H1 (cell line): ENCODE measurements at places on chromosomes 7 and 10. TPM values are rescaled to one million over a fixed set of nuclear protein-coding genes. Genes with fewer than 3 reads are reported as not detected.

- DNase-seq: no peak
These were observed 109.5 kb upstream of the PITRM1 start for GRCh38 chr10:3281941-3282673.

DNA sequence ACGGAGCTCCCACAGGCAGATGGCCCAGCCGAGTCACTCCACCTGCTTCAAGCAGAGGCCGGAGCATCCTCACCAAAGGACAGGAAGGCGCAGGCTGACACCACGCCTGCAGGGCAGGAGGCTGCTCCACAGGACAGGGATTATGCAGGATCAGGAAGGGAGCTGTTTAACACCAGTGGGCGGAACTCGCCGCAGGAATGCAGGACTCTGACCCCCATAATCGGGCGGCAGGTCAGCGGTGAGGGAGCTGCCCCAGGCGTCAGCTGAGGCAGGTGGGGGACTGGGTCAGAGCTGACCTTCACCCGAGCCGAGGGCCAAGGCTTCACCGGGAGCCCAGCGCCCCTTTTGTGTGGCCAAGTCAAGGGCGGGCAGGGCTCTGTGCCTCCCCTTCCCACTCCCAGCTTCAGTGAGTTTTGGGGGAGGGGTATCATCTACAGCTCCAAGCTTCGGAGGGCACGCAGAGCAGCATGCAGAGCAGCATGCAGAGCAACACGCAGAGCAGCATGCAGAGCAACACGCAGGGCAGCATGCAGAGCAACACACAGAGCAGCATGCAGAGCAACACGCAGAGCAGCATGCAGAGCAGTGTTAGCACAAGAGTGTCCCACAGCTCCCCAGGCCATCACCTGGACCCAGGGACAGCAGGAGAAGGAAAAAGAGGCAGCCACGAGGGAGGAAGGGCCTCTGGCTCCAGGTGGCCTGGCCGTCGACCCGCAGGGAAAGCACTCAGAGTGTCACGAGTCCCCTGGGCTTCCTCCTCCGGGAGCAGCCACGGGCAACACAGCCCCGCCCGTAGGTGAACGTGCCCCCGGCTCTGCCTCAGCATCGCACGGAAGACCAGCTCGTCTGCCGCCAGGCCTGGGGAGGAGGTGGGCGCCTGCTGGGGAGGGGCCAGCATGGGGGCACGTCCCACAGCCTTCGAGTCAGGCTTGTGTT, 151.7 kb upstream of the PPP2R2D start:
- DNase-seq: no peak

DNA sequence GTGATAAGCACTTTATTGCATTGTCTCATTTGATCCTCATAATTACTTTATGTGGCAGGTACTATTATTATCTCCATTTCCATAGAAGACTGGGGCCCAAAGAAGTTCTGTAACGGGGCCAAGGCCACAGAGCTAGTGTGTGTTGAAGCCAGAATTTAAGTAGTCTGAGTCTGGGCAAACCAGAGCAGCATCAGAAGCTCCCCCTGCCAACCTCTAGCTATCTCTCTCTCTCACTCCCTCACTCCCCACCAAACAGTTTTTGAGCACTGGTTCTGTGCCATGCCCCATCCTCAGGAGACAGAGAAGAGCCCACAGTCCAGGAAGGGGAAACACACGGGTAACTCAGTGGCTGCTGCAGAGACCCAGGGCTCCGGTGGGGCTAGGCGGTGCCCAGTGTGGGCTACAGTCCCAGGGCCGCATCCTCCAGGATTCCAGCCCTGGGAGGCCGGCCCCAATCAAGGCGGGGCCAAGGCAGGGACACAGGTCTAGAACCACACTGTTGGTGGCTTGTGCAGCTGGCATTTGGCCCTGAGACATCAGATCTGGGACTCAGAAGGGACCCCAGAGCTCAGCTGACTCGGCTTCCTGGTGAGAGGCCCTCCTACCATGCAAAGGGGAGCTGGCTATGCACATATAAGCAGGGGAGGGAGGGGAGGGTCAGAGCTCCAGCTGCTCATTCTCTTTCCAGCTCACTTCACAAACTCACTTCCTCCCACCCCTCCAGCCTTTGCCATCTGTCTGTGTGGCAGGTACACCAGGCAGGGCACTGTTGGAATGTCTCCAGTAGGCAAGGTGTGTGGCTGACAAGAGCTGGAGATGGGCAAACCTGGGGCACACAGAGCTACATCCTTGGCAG, 34.4 kb downstream of the COL13A1 start:
- DNase-seq: no peak

DNA sequence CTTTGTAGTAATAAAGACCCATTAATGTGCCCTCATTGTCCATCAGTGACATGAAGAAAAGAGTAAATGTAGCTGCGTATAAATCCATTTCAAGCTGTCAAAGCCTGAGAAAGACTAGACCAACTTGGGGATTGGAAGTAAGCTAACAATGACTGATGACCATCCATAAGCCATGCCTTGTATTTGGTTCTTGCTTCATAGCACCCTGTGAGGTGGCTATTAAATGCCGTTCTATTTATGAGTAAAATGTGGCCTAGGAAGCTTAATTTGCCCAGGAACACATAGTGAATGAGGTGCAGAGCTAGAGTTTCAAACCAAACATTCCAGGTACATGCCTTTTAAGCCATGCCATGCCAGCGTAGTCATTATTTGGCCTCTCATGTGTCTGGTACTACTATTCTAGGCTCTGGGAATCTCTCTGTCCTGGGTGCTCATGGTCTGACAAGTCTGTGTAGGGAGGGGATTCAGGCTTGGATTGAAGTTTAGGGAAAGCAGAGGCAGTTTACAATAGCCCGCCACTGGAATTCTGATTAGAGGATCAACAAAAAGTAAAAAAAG, 92.1 kb downstream of the ZNF277 start:
- no peak for DNase-seq

DNA sequence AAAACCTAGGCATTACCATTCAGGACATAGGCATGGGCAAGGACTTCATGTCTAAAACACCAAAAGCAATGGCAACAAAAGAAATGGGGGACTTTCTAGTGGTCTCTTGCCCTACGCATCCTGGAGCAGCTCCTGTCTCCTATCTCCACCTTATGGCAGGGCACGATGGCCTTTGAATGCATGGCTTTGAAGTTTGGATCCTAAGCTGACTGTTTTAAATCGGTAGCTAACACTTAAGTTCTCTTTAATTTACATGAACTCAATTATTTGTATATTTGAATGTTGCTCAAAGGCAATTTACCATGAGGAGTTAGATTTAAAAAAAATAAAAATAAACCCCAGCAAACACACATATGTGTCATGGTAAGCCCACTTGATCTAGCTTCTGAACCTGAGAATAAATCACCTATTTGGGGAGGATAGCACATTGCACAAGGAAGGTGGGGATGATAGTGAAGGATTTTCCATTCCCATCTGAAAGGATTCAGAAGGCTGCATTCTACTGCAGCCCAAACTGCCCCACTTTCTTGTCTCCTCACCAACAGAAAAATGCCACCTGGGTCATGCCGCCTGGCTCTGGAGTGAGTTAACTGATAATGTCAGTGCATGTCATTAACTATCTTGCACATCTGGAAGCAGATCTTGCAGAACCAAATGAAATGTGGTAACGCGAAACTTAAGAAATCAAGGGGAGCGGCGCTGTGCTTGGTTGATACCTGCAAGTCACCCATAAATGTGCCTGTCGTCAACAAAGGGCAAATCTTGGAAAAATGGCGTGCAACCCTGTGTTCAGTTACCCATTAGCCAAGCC, 12.4 kb downstream of the KLF6 start:
- no peak for DNase-seq

DNA sequence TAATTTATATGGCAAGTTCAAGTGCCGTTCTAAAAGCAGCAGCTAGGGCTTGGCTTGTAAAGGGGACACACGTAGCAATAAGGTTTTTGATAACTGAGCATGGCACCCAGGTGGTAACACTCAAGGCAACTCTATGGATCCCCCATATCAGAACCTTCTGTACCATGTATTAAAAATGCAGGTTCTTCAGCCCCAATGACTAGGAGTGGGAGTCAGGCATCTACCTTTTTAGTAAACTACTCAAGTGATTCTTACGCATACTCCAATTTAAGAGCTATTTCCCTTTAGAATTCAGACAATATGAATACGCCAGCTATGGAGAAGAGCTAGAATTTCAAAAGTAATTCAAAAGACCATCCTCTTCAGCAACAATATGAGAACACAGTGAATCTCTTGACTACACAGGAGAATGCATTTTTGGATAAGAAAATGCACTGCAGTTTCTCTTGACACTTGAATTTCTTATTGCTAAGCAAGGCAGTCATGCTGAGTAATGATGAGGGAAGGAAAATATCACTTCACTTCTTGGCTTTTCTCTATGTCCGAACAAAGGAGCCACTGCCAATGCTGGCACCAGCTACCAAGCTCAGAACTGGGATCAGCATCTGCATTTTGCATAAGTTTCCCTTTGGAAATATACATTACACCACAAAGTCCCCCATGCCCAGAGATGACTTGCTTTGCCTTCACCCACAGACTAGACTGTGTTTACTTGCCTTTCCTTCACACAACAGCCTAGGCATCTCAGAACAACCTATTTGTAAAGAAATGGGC, 53.5 kb downstream of the ABLIM1 start:
- DNase-seq: no peak

GRCh38 chr10:29886299-29886698, 173.1 kb downstream of the JCAD start:
- DNase-seq: no peak

DNA sequence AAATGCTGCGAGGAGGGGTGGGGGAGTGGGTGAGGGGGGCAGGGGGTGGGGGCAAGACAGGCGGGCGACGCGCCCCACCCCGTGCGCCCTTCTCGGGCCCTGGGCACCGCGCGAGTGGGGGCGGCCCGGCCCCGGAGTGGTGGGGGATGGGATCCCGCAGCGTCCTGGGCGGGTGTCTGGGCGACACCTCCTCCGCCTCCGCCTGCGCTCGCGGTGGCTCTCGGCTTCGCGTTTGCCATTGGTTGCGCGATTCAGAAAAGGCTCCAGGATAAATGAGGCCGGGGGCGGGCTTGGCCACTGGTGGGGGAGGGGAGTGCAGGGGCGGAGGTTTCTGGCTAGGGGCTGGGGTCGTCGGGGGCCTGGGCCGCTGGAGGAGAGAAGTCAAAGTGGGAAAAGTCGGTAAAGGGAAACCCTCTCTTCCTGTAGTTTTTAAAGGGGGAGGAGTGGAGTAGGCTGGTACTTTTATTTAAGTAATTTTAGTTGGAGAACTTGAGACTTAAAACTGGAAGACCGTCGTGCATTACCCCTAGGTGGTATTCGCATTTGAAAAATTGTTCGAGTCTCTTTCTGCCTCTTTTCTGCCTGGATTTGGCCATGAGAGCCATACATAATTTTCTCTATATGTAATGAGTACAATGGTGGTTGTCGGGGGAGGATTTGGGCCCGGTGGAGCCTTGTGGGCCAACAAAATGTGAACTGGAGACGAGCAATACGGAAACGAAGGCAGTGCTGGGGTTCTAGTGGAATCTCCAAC, 992 bp upstream of the IGF2BP3 start:
- peak; percentile 89 for DNase-seq

DNA sequence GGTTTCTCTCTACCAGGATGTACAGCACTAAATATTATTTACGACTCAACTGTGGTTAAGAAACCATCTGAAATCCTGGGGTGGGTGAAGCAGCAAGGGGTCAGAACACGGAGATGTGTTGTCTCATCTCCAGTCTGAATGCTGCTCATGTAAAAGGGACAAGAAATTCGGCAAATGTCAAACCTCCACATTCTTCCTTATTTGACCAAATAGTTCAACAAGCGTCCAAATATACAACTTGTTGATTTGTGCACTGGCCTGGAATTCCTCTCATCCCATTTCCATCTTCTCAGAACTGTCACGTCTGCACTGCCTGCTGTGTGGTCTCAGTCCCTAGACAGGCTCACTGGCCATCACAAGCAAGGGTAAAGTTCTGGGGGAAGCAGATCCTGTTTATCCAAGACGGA, 520.0 kb downstream of the PARD3 start:
- no peak for DNase-seq

- DNase-seq: no peak
These were observed 1.0 kb downstream of the UBTD1 start for GRCh38 chr10:97499561-97500296.

GRCh38 chr7:76300166-76300731, 2.2 kb upstream of the HSPB1 start:
- no peak for DNase-seq

DNA sequence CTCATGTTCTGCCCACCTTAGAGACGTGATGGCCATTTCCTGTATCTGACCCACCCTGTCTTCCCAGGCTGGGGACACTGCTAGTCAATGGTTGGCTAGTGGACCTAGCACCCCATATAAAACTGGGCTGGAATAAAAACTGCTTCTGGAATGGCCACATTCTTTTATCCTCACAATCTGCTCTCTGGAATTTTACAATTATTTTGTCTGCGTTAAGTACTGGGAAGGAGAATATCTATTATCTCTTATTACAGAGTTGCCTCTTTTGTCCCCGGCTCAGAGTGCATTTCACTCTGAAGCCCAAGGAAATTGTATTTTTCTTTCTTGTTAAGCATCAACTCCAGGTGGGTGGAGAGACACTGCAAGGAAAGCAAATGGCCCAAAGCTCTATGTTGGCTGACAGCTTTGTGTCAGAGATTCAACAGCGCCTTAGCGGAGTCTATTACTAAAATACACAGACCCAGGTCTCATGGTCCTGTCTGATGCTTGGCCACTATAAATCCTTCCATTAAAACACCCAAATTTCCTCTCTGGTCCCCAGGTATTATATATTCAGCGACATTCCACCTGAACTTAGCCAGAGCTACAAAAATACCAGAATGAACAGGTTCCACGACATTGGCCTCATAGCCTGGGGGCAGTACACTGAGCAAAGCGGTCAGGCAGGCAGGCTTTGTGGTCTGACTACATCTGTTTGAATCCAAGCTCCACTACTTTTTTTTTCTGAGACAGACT, 121.7 kb downstream of the PRPF18 start:
- DNase-seq: no peak

- no peak for DNase-seq
These were observed 97.2 kb downstream of the PODXL start for GRCh38 chr7:131459256-131459655.

The ANKRD26 gene
- total RNA-seq: 7.0 and 8.8 TPM in 2 replicates

The SEMA3A gene
- 42.3 and 45.9 TPM in 2 replicates for total RNA-seq

The FAM13C gene
- total RNA-seq: 0.23 and 0.56 TPM in 2 replicates

The CYP3A4 gene
- not detected in 2 replicates for total RNA-seq

The CTNNA3 gene
- total RNA-seq: 1.5 TPM in 2 replicates

The GPR26 gene
- total RNA-seq: 0.09 and 0.10 TPM in 2 replicates
